ENCODE measurements at places on chromosomes 3 and 15.

- no peak for DNase-seq
Observed at GRCh38 chr15:70533931-70534742, 229.2 kb downstream of the UACA start.

- no peak for DNase-seq
Observed at GRCh38 chr3:37115446-37115845, 58.9 kb downstream of the LRRFIP2 start.

DNA sequence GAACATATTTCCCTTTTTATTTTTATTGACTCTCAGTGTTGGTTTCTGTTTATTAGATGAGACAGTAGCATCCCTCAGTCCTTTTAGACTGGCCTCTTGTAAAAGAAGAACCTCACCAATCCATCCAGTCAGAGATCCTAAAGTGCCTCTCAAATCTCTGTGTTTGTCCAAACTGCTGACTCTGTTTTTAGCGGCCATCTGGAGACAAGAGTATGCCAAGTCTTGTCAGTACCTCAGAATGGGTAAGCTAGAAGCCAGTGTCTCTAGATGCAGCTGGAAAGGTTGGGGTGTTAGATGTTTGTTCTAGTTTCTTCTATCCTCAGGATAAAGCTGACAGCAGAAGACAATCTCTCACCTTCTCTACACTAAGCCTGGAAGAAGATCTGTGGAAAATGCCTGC is 537.7 kb upstream of the ZNF385D start:
- DNase-seq: no peak

GRCh38 chr15:87211547-87211946 is 1045.0 kb downstream of the NTRK3 start:
- DNase-seq: no peak

DNA sequence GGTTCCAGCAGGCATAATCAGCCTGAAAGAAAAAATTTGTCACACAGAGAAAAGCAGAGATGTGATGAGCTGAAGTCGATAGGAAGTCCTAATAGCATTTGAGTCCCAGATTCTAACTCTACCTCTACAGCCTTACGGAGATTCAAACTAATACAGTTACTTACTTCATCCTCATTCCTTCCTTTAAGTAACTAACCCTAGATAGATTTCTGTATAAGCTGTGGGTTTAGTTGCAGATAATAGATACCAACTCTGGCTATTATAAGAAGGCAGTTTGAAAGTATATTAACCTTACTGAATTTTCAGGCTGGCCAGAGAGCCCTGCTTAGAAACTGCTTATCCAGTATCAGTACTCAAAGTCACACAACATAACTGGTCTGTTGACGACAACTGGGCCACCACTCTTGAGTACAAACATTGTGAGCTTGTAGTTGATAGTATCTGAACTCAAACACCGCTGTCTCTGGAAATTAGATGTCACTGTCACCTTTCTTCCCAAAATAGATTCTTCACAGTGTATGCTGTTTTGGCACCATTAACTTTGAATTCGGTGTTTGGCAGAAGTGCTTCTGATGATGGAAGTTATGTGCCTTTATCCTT is 484.3 kb downstream of the DIPK2A start:
- no peak for DNase-seq

DNA sequence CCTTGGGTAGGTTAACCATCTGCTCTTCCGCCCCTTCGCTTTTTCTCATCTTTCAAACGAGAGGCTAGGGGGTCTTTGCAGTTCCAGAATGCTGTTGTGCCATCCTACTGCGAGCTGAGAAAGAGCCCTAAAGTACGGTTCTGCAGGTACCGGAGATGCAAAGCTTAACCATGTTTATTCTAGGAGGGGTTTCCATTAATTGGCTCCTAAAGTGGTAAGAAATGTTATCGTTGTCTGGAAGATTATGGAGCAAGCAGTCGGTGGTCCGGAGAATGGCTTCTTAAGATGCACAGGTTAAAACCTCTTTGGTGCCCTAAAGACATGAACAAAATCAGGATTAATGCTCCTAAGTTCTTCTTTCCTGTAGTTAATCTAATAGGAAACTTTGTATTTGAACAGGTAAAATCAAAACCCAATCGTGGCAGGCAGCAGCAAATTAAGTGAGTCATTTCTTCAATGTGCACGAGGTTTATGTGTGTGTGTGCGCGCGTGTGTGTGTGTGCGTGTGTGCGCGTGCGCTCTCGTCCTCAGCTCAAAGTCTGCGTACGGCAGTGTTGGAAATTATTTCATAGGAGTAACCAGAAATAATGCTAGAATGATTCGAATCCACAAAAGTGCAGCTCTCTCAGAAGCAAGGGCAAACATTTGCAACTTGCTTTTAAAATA is 772 bp downstream of the FAM81A start:
- DNase-seq: no peak

DNA sequence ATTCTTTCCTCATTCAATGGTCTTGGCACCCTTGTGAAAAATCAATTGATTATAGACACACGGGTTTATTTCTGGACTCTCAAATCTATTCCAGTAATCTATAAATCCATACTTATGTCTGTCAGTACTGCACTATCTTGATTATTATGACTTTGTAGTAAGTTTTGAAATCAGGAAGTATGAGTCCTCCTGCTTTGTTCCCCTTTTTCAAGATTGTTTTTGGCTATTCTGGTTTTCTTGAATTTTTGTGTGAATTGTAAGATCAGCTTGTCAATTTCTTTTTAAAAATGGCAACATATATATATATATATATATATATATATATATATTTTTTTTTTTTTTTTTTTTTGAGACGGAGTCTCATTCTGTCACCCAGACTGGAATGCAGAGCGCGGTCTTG is 32.3 kb upstream of the CFAP20DC start:
- DNase-seq: no peak

- DNase-seq: no peak
Observed at GRCh38 chr3:62992520-62992919, 117.3 kb upstream of the CADPS start.

GRCh38 chr3:48222616-48223513 is at the start of gene CAMP:
TSS of gene CAMP (plus strand) at chr3:48223495. CDS start at chr3:48223512, 17 bp downstream.
- no peak for DNase-seq

DNA sequence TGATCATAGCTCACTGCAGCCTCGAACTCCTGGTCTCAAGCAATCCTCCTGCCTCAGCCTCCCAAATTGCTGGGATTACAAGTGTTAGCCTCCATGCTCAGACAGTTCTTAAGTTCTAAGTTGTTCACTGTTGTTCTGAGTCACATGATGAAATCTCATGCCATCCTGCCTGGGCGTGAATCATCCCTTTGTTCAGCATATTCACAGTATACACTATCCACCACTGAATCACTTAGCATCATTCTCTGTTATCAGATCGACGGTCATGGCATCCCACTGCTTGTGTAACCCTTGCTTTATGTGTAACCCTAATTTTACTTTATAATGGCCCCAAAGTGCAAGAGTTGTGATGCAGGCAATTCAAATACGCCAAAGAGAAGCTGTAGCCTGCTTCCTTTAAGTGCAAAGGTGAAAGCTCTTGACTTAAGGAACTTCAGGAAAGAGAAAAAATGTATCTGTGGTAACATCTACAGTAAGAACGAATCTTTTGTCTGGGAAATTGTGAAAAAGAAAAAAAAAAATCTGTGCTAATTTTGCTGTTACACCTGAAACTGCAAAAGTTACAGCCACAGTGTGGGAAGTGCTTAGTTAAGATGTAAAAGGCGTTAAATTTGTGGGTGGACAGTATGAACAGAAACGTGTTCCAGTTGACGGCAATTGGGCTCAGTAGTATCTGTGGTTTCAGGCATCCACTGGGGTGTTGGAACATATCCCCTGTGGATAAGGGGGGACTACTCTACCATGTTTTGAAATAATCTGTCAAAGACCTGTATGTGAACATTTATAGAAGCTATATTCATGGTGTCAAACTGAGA is 80.6 kb downstream of the PCOLCE2 start:
- no peak for DNase-seq

DNA sequence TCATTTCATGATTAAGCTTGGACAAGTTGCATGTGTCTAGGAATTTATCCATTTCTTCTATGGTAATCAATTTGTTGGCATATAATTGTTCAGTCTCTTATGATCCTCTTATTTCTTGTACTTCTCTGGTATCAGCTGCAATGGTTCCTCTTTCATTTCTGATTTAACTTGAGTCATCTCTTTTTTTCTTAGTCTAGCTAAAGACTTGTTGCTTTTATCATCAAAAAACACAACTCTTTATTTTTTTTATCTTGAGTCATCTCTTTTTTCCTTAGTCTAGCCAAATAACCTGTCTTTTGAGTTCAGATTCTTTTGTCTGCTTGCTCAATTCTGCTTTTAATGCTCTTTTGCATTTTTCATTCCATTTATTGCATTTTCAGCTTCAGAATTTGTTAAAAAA is 37.3 kb downstream of the UBE3A start:
- no peak for DNase-seq

- no peak for DNase-seq
Observed at GRCh38 chr15:58544756-58545155, 113.0 kb downstream of the LIPC start.

DNA sequence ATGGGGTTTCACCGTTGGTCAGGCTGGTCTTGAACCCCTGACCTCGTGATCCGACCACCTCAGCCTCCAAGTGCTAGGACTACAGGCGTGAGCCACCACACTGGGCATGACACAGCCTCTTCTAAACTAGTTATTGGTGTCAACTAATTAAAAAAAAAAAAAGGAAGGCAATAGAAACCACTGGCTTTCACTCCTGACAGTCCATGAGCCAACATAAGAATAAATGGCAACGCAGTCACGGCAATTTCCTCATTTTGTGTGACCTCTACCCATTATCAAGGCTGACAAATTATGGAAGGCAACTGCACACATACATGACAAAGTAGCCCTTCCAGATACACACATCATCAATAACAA is 5.9 kb downstream of the ARHGEF3 start:
- DNase-seq: no peak

GRCh38 chr3:158269942-158270341 is 160.1 kb downstream of the RSRC1 start:
- DNase-seq: no peak

DNA sequence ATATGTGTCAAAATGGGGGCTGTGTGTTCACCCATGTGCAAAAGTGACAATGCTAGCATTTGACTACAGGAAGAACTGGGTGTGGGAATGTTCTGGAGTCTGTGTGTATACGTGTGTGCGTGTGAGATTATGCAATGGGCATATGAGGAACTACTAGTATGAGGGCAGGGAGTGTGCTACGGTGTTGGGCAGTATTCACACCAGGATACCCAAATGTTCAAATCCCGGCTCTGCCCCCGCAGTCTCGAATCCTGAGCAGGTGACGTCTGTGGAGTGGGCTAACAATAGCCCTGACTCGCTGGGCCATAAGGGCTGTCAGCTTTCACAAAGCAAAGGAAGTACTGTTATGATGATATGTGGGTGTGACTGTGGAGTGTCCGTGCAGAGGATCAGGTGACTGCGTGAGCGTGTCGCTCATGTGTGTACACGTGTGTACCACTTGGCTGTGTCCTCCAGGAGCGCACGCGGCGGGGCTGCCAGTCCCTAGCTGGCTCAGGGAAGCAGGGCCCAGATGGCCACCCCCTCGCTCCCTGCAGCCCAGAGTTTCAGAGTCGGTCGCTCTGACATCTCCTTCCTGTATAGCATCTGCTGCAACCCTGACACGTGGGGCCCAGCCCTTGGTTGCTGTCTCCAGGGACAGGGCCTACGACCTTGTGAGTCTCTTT is 27.2 kb downstream of the IQSEC1 start:
- no peak for DNase-seq

DNA sequence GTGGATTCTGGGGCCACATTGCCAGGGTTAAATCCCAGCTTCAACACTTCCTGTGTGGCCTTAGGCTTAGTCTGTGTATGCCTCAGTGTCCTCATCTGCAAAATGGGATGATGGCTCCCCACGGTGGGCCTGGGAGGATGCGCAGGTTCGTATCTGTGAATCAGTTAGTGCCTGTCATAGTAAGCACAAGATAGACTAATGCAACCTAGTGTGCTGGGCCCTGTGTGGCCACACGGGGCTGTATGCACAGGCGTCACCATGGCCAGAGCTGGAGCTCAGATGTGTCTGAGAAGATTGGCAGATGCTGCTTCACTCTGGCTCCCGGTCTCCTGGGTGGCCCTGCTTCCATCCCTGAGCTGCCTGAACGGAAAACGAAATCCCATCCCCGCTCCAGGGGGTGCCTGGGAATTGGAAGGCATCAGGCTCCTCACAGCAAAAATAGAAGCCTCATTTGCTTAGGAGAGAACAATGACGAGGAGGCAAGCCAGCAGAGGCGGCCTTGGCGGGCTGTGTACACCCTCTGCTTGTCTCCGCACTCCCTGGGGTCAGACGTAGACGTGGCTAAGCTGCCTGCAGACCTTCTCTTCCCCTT is 103.6 kb downstream of the APBA2 start:
- DNase-seq: no peak

GRCh38 chr3:14228681-14229470 is 50.3 kb downstream of the LSM3 start:
- DNase-seq: no peak

DNA sequence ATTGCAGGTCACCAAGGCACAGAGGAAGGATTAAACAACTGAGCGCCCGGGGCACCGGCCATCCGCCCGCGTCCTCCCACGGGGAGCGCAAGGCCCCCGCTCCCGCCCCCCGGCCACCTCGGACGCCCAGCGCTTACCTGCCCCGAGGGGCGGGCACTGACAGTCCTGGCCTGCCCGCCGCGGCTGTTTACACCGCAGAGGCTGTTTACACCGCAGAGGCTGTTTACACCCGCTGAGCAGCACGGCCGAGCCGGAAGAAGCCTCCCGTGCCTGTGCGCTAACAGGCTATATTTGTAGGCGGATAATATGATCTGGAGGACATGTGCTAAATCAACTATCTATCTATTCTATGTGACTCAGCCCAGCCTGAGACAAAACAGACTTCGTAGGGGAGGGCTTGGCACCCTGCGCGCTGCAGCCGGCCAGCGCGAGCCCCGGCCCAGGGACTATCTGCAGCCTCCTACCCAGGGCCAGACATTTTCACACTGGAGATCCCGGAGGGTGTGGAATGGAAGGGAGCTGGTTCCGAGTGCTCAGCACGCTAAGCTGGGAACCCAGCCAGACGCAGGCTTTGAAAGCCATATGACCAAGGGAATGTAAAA is at the start of gene LRRC2:
Gene LRRC2, minus strand, starts transcription at position 263 of the 602 bp plus-strand sequence. CDS start 14,711 bp downstream, outside the sequence.
- peak; percentile 58 for DNase-seq

GRCh38 chr3:142209655-142210054 is 15.7 kb downstream of the GK5 start:
- DNase-seq: no peak

DNA sequence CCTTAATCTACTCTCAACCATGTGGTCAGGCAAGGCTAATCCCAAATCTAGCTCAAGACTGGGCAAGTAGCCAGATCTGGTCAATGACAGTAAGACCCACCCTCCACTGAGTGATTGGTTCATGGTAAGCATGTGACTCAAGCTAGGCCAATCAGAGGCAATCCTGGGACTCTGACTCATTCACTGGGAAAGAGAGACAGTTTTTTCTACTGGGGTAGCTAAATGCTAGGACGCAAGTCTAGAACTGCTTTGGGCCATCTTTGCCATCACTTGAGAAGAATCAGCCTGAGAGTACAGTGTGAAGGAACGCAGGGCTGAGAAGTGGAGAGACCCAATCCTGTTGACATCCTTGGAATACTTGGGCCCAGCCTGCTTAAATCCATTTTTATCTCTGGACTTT is 9.4 kb upstream of the RAD18 start:
- no peak for DNase-seq

GRCh38 chr3:185042312-185043050 is 110.4 kb downstream of the C3orf70 start:
- DNase-seq: no peak

GRCh38 chr3:40846451-40846850 is 321.7 kb downstream of the ZNF621 start:
- no peak for DNase-seq

Measured in T-helper 1 cell (primary cell).